ENCODE measurements at places on chromosomes 16 and 17.

GRCh38 chr17:71085238-71086033 lies 916.1 kb downstream of the KCNJ2 start:
- peak; percentile 43 for DNase-seq

- DNase-seq, result peak; percentile 7
Measured at GRCh38 chr16:87416826-87417527, 24.8 kb downstream of the MAP1LC3B start.

GRCh38 chr17:37518826-37519225 lies 29.1 kb downstream of the DUSP14 start:
- no peak for DNase-seq

DNA sequence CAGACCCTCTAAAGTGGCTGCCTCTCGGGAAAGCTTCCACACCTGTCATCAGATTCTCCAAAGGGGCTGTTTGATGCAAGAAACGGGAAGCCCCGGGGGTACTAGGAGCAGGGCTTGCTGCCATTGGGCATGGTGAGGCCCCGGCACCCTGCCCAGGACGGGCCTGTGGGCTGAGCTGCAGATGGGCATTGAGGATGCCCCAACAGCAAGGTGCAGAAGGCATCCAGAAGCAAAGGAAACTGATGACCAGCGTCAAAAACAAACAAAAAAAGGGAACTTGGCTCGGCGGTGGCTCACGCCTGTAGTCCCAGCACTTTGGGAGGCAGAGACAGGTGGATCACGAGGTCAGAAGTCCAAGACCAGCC lies 1.5 kb upstream of the LIMD2 start:
- peak; percentile 50 for DNase-seq

DNA sequence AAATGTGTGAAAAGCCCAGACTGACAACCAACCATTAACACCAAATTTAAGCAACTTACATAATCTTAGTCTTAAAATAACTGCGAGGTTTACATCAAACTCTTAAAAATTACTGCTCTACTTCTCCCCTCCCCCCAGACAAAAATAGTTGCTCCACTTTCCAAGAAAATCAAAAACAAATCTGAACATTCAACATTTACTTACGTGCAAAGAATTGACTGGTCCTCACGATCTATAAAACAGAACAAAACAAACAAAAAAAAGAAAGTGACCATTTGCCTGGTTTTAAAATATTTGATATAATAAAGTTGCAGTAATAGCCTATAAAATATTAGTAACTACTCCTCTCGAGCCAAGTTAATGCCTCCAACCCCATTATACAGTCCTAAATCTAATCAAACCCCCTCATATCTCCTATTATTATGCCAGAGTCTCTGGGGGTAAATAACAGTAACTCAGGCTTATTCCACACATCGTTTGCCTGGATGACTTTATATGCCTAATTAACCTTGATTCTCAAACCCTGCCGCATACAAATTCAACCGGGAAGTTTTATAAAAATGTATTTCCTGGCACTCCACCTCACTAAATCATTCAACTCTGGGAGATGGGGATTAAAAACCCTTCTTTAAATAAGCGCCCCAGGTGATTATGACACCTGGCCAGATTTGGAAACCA lies 41.5 kb downstream of the MYH10 start:
- no peak for DNase-seq

DNA sequence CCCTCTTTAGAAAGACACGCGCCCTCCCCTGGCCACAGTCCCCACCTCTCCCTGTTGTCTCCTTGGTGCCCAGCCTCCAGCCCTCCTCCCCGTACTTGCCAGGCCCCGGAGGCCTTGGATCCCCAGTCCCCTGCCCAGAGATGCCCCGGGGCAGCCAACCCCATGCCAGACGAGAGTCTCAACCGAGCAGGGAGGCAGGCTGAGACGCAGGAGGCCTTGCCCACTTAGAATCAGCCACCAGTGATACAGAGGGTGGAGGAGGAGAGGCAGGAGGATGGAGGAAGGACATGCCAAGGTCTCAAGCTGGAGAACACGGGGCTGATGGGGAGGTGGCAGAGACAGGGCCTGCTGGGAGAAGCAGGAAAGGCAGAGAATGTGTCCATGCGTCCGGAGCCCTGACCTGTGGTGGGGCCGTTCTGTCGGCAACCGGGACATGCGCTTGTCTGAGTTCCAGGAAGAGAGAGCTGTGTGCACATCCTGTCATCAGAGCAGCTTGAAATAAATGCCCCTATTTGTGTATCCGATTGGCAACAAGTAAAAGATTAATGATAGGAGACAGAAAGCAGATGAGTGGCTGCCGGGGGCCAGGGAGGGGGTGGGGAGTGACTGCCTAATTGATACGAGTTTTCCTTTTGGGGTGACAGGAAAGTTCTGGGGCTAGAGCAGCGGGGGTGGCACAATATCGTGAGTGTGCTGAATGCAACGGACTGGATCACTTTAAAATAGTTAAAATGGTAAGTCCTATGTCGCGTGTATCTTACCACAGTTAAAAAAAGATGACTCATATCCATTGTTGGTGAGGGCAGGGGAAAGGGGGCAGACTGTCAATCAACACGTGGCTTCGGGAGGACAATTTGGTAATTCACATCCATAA lies 44.7 kb upstream of the MEAK7 start:
- DNase-seq, result no peak

DNA sequence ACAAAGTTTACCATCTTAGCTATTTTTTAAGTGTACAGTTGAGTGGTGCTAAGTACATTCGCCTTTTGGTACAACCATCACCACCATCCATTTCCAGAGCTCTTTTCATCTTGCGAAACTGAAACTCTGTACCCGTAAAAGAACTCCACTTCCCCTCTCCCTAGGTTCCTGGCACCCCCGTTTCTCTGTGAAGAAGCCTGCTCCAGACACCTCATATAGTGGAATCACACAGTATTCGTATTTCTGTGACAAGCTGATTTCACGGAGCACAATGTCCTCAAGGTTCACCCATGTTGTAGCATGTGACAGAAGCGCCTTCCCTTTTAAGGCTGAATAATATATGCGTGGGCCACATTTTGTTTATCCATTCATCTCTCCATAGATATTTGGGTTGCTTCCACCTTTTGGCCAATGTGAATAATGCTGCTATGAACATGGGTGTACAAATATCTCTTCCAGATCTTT lies 54.2 kb upstream of the MAP3K14 start:
- no peak for DNase-seq

DNA sequence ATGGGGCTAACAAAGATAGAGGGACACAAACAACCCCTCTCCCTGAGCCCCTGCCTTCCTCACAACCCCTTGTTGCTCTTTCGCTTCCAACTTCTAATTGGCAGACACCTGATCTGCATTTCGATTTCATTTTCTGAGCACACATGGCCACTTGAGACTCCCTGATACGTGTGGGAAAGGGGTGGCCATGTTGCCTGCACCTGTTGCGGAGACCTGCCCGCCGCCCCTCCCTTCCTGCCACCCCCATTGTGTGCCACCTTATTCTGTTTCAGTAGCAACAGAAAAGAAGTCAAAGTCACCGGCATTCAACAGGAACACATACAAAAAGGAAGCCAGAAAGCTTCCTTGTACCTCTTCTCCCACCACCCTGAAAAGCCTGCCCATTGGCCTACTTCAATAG lies 254.7 kb upstream of the SOX9 start:
- no peak for DNase-seq

DNA sequence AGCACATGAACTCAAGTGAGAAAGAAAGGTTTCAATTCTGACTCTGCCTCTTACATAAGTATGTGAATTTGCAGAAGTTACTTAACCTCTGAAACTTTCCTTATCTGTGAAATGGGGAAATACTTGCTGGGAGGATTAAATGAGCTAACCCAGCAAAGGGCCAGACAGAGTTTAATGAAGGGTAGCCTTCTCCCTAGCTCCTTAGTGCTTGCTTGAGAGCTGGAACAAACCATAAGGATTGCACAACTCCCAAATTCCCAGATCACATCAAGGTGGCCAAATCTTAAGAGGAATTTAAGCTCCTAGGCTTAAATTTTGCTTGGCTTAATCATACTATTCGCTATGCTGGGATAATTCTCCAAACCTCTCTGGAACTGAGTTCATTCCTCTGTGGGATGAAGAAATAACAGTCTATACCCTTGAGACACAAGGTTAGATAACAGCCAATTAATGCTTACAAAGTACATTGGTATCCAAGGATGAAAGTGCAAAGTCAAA lies 11.8 kb upstream of the WSB1 start:
- peak; percentile 48 for DNase-seq

DNA sequence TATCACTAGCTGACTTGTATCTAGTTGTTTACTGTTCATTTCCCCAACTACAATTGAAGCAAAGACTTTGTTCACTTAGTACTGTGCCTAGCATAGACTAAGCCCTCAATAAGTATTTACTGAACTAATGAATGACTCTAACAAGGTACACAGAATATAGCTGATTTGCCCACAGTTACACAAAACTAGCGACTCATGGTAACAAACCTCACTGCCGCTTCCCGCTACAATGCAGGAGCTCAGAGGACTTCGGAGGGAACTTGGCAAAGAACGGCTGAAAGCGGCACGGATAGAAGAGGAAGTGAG lies 524 bp downstream of the EFTUD2 start:
- peak; percentile 74 for DNase-seq

DNA sequence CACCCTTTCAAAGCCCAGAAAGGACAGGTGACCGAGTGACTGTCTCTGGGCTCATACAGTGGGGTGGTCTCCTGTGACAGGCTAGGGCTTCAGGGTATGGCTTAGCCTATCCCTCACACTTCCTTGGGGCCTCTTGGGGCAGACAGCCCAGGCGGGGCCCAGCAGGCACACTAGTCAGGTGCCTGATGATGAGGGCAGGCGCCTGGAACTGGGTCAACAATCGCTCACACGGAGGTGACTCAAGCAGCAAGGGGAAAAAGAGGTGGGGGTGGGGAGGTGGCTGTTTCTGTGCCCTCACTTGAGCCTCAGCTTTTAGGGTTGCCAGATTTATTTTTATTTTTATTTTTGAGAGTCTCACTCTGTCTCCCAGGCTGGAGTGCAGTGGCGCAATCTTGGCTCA lies 6.4 kb upstream of the GRN start:
- peak; percentile 51 for DNase-seq

- no peak for DNase-seq
Measured at GRCh38 chr16:35754391-35755369, 2295.3 kb downstream of the TP53TG3F start.

Data from RPMI8226 (cell line).